ENCODE measurements at places on chromosomes 6 and 20.

- no peak for DNase-seq
Measured at GRCh38 chr6:129501740-129502660, 208.0 kb downstream of the ARHGAP18 start.

- no peak for DNase-seq
Measured at GRCh38 chr6:46410334-46410953, 80.8 kb downstream of the RCAN2 start.

DNA sequence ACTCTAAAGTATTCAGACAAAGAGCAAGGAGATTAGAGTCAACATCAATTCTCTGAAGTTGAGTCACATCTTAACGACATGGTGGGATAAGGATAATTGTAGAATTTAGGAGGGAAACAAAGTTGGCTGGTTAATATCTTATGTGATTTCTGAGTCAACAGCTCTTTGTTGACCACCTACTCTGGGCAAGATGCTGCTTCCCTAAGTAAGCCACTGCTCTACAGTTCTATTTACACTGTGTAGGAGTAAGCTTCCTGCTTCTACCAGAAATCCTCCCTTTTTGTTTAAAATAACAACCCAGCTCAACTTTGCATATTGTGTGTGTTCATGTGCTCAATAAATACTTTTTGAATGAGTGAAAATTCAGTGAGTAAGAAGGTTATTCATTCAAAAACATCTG, 3.1 kb downstream of the HS3ST5 start:
- no peak for DNase-seq

GRCh38 chr20:47551222-47551621, 49.5 kb downstream of the NCOA3 start:
- DNase-seq: no peak

GRCh38 chr6:34242252-34243130, 5.8 kb downstream of the HMGA1 start:
- DNase-seq: no peak

GRCh38 chr20:10474606-10475184, 39.6 kb downstream of the SLX4IP start:
- DNase-seq: no peak

DNA sequence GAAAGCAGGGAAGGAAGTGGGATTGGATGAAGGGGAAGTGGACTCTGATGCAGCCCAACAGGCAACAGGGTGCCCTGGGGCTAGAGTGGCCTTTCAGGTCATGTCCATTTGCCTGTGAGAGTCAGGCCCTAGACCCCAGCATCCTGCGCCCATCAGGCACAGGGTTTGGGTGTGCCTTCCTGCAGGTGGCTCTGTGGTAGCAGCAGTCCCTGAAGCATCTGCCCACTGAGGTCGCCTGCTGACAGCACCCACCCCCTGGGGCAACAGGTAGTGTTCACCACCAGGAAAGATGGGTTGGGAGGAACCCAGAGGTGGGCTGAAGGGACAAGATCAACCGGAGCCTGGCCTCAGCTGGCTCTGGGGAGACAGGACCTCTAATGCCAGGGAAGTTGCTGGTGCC, 3.6 kb downstream of the PACSIN1 start:
- no peak for DNase-seq

DNA sequence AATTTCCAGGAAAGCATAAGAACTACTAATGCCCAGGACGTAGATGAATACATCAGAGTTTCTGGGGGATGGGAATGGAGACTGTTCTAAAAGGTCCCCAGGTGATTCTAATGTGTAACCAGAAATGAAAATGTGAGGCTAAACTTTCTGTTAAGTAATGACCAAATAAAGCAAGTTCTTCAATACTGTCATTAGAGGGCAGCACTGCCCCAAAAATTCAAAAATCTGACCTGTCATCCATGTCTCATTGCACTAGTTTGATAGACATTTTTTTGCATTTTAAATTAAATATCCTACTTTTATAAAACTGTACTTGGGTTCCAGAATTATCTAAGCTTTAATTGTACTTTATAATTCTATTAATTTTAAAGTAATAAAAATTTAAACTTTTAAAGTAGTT, 94.9 kb downstream of the RFX6 start:
- DNase-seq: no peak

GRCh38 chr6:111277819-111278218, 190.5 kb downstream of the SLC16A10 start:
- DNase-seq: no peak

DNA sequence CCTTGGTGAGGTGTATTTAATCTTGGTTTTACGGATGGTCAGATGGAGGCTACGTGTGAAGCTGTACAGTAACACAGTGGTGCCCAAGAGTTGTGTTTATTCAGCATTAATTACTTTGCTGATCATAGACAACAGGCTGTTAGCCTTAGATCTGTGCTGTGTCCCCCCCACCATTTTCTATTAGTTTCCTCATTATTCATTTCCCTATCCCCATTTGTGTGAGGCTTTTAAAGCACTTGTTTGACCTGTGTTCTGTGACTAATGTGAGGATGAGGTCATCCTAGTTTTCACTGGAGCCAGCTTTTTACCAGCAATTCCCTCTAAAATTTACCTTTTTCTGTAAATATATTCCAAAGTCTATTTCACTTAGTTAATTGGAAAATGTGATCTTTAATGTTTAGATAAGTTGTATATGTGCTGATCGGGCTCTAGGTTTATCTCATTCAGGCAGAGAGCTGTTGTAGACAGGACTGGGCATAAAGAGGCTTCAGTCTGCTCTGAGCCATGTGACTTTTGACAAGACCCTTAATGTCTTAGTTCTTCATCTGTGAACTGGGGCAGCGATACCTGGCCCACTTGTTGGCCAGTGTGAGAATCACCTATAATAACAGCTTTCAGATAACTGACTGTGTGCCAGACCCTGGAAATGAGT, 8.4 kb downstream of the MAPRE1 start:
- DNase-seq: no peak

- no peak for DNase-seq
Measured at GRCh38 chr6:113907102-113907815, 50.1 kb downstream of the MARCKS start.

GRCh38 chr6:136088693-136089092, 161.4 kb downstream of the MTFR2 start:
- no peak for DNase-seq

DNA sequence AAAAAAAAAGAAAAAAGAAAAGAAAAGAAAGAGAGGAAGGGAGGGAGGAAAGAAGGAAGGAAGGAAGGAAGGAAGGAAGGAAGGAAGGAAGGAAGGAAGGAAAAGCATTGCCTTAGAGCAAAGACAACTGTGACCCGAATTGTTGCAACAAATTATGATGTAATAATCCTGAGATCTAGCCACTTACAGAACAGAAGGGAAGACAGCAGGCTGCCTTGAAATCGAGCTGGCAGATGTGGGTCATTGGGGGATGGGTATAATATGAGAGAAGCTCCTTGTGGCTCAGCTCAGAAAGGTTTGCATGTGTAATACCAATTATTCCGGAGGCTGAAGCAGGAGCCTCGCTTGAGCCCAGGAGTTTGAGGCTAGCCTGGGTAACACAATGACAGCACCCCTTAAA, 208.1 kb upstream of the PROKR2 start:
- no peak for DNase-seq

- no peak for DNase-seq
Measured at GRCh38 chr20:16498526-16499253, 74.6 kb downstream of the KIF16B start.

GRCh38 chr6:13124131-13124530, 204.2 kb downstream of the TBC1D7 start:
- no peak for DNase-seq

DNA sequence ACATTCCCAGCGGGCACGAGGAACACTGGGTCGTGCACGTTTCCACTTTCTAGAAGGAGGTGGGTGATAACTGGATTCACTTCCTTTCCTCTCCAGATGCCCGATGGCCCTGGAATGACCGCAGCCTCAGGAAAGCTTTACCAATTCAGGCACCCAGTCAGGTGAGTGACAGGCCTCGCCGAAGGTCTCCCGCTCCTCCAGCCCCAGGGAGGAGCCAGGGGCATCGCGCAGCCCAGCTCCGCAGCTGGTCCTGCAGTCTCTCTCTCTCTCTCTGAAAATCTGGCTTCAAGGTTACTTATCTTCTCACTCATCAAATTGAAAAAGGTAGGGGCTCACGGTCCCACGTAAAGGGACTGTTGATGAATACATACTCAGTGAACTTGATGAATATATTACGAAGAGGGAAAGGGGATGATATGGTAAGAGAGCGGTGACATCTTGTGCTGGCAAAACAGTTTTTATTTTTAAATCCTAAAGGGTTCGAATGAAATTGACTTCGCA, 891 bp downstream of the RIPPLY2 start:
- no peak for DNase-seq

DNA sequence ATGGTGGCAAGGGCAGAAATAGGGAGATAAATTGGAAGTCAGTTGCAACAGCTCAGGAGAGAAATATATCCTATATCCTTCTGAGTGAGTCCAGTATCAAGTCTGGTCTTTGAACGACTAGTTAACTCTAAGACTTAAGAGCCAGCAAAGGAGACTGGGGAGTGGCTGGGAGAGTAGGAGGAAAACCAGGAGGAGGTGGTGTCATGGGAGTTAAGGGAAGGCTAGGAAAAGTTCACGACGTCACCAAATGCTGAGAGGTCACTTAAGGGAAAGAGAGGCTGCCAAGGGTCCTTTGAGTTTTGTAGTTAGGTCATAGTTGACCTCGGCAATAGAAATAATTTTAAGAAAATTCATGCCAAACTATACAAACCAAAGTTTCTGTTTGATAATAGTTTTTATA, 25.1 kb downstream of the ACOT13 start:
- DNase-seq: no peak

DNA sequence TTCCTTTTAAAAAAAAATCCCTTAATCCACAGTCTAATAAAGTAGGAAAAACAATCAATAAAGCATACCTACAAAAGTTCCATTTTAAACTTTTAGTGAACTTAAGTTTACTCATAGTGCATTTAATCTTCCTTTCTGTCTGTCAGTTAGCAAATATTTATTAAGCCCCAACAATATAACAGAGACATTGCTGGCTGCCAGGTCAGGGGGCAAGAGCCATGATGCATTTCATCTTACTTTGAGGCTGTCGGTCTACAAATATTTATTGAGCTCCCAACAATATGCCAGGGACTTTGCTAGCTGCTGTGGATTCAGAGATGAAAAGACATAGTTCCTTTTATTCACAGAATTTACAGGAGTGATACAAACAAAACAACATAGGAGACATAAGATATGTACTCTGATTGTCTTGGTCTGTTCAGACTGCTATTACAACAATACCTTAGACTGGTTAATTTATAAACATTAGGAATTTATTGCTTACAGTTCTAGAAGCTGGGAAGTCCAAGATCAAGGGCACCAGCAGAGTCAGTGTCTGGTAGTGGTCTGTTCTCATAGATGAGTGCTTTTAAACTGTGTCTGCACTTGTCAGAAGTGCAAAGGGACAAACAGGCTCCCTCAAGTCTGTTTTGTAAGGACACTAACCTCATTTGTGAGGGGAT, 118.6 kb downstream of the PLCB1 start:
- no peak for DNase-seq

DNA sequence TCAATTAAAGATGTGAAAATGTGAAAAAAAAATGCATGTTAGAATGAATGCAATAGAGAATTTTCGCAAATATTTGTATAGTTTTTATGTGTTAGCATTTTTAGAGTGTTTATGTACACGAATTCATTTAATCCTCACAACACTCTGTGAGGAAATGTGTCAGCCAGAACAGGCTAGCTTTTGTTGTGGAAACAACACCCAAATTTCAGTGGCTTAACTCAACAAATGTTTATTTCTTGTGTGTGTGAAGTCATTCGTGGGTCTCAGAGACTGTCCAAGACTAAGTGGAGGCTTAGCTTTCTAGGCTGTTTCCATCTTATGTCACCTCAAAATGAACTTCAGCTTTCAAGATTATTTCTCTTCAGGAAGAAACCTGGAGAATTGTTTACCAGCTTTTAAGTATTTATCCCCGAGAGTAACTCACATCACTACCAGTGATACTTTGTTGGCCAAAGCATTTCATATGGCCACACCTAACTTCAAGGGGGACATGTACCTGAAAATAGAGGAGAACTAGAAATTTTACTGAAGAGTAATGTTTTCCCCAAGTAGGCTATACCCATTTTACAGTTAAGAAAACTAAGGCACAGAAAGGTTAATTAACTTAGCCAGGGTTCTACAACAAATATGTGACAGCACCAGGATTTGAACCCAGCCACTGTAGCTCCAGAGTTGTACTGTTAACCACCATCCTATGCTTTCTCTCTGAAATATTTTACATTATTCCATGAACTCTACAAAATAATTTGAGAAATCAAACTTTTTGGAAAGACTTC, 306.1 kb downstream of the QKI start:
- DNase-seq: no peak

DNA sequence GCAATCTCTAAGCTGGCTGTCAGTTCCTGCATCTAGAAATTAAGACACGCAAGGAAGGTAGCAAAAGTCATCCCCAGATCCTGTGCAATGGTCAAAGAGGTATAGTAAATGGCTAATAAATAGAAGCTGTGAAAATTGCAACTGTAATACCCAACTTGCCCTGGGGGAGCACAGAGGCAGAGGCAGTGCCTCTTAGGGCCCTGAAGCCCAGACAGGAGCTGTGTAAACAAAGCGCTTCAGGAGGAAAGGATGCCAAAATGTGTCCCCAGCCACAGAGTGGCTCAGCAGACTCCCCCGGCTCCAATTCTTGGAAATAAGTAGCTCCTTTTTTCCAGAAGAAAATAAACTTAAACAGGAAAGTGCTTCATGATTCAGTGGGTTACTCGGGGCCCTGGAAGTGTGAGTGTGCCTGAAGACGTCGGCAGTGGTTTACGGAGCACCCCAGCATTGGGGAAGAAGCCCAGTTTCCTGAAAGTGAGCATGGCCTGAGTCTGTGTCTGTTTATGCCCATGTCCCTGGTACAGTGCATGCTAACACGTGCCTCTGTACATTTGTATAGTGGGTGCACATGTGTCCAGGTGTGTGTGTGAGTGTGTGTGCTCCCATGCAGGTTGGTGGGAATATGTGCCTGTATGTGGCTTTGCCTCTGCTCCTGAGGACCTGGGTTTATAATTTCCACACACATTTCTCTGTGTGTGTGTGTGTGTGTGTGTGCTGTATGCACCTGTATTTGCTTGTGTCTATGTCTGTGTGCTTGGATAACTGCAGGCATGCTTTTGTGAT, 246.7 kb downstream of the MAFB start:
- DNase-seq: no peak

- DNase-seq: no peak
Measured at GRCh38 chr20:52959125-52959524, 13.0 kb upstream of the TSHZ2 start.

GRCh38 chr6:153625089-153625488, 414.0 kb upstream of the OPRM1 start:
- DNase-seq: no peak

- no peak for DNase-seq
Measured at GRCh38 chr6:51450248-51450957, 631.7 kb downstream of the TFAP2B start.

DNA sequence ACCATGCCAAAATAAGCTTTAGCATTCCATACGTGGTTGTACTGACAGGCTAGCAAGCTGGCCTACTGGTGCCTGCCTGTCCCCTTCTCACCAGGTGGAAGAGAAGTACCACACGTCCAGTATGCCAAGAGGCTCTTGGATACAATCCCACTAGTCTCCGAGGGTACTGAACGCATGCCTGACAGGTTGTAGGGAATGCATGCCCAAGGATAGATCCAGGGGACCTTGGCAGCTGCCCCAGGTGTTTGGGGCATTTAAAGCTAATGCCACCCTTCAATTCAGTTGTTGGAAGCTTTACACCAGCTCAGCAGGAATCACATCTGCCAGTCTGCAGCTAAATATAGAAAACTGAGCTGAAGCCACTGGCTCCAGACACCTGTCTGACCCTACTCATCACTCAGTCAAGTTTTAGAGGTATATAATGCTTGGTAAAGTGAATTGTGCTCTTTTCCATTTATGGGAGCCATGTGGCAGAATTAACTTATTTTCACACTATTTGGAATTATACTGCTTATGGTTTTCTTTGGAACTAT, 4.9 kb downstream of the TUBB2B start:
- no peak for DNase-seq

GRCh38 chr20:44504402-44505307, 17.2 kb downstream of the SERINC3 start:
- no peak for DNase-seq

Data from activated CD4-positive, alpha-beta T cell treated with anti-CD3 and anti-CD28 coated beads, Interleukin-2, amount 50 U/mL, for 48 hours (primary cell).